Urothelium cell line (cell line): ENCODE measurements at places on chromosomes 1 and 21.

DNA sequence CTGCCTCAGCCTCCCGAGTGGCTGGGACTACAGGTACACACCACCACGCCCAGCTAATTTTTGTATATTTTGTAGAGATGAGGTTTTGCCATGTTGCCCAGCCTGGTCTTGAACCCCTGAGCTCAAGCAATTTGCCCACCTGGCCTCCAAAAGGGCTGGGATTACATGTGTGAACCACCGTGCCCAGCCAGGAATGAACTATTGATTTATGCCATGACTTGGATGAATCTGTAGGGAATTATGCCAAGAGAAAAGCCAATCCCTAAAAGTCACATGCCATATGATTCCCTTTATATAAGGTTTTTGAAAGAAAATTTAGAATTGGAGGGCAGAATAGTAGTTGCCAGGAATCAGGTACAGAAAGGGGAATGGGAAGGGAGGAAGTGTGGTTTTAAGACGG lies 19.1 kb upstream of the SLC45A3 start:
- DNase-seq = no peak

DNA sequence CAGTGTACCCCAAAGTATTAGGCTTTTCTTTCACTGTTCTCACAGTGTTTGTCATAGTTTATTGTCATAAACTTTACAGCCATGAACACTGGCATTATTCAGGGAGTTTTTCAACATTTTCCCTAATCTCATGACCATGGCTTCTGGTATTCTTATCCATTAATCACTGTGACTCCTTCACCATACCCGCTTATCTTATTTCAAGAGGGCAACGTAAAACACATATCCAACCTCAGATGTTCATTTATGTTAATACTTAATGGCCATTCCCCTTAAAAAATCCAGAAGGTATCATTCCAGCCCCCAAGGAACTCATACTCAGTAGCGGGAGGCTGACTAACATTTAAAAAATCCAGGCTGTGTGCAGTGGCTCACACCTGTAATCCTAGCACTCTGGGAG lies 78.5 kb upstream of the RGS4 start:
- no peak for DNase-seq

- DNase-seq = peak; percentile 75
Observed at GRCh38 chr1:76154206-76154956, 79.8 kb downstream of the ST6GALNAC3 start.

GRCh38 chr21:26115899-26116298 lies 54.7 kb downstream of the APP start:
- peak; percentile 10 for DNase-seq

- DNase-seq = no peak
Observed at GRCh38 chr1:228168563-228169270, 3.1 kb downstream of the IBA57 start.

- no peak for DNase-seq
Observed at GRCh38 chr1:228989992-228990827, 254.9 kb downstream of the RHOU start.

DNA sequence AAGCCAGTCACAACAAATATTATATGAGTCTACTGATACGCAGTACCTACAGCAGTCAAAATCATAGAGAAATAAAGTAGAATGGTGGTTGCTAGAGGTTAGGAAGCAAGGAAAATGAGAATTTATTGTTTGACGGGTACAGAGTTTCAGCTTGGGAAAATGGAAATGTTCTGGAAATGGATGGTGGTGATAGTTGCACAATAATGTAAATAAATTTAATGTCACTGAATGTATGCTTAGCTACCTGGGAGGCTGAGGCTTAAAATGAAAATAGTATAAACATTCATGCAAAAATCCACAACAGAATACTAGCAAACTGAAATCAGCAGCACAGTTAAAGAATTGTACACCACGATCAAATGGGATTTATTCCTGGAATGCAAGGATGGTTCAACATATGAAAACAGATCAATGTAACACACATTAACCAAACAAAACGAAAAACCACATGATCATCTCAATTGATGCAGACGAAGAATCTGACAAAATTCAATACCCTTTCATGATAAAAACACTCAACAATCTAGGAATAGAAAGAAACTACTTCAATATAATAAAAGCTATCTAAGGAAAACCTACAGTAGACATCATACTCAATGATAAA lies 10.7 kb downstream of the TUT4 start:
- no peak for DNase-seq

GRCh38 chr1:147124266-147124665 lies 48.0 kb downstream of the PRKAB2 start:
- no peak for DNase-seq

DNA sequence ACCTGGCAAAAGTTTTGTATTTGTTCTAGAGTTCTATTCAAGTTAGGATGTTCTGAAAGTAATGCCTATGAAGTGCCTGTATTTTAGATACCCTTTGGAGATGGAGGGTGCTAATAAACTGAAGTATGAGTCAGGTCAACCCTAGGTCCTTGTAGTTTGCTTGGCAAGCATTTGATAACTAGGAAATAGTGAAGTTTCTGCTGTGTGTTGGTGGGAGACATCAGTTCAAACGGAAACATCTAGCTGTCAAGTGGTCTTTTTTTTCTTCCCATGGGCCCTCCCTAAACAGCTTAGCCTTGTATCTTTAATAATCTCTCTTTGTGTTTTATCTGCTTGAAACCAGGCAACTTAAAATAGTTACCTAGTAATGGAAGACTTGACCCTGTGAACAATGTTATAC lies 4.5 kb downstream of the MRPS6 start:
- no peak for DNase-seq
